Daoy (cell line): ENCODE measurements at places on chromosomes 6 and 20.

DNA sequence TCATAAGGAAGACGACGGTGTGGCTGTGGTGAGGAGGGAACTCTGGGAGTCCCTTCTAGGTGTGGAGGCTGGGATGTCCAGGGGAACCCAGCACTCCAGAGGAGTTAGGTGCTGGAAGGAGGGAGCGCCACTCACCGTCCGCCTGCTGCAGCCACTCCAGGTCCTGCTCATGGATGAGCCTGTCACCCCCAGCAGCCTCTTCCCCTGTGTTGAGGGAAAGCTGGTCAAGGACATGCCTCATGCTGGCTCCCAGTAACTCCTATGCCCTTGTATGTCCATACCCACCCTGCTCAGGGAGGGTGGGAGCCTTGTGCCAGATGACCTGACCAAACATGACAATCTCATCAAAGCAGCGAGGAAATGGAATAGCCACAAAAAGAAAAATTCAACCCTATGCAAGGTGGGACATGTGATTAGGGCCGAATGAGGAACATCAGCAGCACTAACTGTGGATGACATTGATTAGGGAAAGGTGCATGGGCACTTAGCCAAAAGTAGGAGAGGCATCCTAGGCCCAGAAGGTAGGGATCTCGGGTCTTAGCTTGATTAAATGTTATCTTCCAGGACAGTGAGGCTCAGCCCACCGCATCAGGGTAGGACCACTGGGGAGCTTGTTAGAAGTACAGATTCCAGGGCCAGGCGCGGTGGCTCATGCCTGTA lies 3.0 kb downstream of the DNPH1 start:
- DNase-seq: no peak

DNA sequence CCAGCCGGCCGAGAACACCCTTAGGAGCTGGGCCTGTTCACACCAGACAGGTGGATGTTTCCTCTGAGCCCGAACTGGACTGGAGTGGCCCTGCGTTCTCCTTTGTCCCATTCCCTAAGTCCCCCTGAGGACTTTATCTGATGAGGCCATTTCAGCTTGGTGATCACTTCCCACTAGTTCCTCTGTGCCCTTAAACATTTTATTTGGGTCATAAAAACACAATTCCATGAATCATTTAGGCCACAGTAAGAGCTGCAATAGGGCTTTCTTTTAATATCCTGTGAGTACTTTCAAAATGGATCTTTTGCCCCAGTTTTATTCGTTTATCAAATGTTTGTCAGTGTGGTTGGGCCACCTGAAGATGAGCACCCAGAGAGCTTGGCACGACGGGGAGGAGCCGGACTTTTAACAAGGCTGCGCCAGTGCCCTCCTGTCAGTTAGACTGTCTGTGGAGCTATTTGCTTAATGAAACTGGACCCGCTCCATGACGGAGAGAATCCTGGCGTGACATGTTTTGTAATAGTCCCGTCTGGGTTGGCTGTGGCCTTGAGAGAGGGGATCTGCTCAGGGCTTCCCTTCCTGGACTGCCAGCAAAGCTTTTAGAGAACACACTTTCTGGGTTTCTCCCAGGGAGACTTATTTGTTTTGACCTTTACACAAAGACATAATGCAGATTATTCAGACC lies 53.5 kb downstream of the ZDHHC14 start:
- no peak for DNase-seq

DNA sequence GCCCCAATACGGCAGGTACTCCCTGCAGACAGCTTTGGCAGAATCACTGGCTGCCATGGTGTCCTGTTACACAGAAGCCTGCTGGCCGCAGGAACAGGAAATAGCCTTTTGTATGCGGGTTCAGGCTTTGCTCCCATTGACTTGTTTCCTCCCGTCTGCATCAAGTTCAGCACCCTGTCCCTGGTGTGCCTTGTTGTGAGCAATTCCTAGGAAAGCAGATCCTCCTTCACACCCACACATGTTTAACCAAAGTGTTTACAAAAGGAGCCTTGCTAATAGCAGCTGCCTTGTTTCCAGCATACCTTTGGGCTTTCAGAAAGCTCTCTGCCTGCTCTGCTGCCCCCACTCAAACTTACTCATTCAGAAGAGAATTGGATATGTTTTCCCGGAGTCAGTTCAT lies 127.2 kb upstream of the SUPT3H start:
- DNase-seq: peak; percentile 89

- peak; percentile 61 for DNase-seq
Measured at GRCh38 chr6:44431118-44431725, 43.7 kb downstream of the CDC5L start.

DNA sequence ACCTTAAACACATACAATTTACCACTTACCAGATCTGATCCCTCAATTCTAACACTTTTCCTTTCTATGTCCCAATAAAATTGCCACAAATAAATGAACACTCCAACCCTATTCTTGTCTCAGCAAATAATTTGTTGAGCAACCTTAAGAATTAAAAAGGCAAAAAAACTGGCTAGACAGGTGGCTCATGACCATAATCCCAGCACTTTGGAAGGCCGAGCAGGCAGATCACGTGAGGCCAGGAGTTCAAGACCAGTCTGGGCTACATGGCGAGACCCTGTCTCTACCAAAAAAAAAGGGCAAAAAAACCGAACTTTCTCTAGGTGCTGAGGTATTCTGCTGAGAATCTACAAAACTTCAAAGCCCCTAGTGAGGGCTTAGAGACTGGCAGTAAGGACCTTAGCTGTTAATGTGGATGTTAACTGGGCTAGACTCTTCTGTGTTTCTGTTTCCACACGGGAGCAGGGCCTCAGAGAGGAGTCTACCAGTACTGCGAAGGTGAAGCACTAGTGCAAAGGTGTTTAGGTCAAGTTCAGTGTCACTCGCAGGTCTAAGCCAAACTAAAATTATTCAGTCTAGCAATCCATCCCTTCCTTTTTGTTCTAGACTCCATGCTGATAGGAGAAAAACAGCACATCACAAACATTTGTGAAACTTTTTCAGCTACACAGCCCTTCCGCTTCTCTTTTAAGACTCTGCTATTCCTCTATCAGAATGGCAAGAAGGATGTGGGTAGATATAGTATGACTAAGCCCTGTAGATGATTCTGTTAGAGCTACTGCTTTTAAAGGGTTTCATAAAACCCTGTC lies 2.6 kb downstream of the FASTKD5 start:
- no peak for DNase-seq

DNA sequence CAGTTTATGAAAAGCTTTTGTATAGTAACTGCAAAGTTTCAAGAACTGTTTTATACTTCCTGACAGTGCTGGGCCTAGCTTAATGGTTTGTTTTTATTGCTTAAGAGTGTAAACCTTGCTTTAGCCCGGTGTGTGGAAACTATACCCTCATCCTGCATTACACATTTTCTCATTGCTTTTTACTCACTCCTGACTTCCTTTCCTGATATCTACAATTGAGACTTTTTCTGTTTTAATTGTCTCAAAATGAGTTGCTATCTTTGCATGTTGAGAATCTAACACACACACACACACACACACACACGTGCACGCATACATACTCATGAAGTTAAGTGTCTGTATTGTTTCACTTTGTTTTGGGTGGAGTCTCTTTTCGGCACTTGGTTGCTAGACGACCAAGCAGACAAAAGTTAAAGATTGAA lies 16.7 kb downstream of the BMP2 start:
- DNase-seq: peak; percentile 7

GRCh38 chr6:39078695-39079094 lies 30.1 kb downstream of the GLP1R start:
- DNase-seq: no peak
